Activated T-cell treated with anti-CD3 and anti-CD28 coated beads for 4 hours (primary cell): ENCODE measurements at places on chromosomes 2 and 18.

- DNase-seq = no peak
Measured at GRCh38 chr2:190947141-190947540, 66.5 kb downstream of the GLS start.

DNA sequence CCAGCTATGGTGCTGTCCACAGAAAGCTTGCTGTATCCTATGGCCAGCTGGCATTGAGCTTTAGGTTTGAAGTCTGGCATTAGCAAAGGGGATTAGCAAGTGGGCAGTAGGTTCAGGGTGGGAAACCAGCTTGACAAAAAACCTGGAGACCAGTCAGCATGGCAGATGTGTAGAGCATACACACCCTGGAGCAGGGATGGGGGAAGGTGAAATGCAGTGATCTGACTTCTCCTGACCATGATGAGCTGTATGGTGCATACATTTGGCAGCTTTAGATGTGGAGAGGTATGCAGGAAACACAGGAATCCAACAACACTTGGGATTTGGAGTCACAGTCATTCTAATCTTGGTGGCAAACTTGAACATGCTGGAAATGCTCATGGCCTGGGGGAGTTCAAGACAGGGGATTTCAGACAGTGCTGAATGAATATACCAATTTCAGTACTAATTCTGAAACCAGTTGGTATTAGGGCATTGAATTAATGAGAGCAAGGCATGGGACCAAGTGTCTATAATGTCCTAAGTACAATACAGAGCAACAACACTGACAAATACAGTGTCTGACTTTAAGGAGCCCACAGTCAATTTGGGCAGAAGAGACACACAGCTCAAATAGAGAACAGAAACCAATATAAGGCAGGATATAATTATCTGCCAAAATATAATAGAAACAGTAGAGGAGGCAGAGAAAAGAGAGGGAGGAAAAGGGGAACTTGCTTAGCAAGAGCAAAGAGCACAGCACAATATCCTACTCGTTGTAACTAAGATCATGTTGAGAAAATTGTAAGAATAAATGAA lies 11.8 kb downstream of the ARHGAP15 start:
- no peak for DNase-seq

GRCh38 chr2:20617081-20617575 lies 33.8 kb downstream of the HS1BP3 start:
- DNase-seq = no peak

DNA sequence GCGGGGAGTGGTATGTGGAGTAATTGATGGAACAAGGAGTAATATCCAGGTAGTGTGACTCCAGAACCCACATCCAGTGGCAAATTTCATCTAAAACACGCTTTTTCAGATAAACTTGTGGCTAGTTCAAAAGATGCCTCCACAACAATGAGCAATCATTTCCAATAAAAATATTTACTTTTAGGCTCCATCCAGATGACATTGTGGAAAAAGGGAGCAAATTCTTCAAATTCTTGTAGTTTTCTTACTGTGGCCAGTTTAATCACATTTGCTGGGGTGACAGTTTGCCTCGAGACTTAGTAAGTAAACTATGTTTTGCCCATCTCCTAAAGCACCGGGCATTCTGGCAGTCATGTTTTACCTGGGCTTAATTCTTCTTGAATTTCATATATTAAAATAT lies 243.6 kb downstream of the IRS1 start:
- no peak for DNase-seq

GRCh38 chr2:8364668-8365067 lies 317.2 kb upstream of the ID2 start:
- no peak for DNase-seq

GRCh38 chr2:43389581-43390466 lies 163.4 kb upstream of the ZFP36L2 start:
- DNase-seq = no peak

GRCh38 chr2:64114063-64114911 lies 29.9 kb downstream of the PELI1 start:
- DNase-seq = no peak

- DNase-seq = no peak
Measured at GRCh38 chr2:96305979-96306308, 598 bp upstream of the SNRNP200 start.

- DNase-seq = no peak
Measured at GRCh38 chr2:127278959-127279358, 15.0 kb downstream of the ERCC3 start.

GRCh38 chr18:33052886-33053285 lies 280.1 kb upstream of the KLHL14 start:
- no peak for DNase-seq

DNA sequence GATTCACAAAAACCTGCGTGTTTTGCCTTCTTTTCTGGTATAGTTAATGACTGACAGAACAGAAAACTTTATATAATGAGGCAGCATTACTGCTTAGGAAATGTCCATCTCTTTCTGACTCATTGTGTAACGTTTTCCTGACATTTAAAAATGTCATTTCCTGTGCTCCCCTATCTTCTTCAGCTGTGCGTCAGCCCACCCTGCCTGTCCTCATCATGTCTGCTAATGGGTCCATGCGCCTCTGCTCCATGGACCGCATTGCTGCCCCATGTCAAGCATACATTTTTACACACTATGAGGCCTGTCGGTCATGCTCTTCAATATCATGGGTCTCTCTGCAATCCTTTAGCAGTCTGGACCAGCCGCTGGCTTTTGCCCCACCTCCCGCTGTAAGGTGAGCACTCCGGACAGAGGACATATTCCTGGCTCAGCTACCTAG lies 234.3 kb downstream of the CDCA7 start:
- DNase-seq = no peak

DNA sequence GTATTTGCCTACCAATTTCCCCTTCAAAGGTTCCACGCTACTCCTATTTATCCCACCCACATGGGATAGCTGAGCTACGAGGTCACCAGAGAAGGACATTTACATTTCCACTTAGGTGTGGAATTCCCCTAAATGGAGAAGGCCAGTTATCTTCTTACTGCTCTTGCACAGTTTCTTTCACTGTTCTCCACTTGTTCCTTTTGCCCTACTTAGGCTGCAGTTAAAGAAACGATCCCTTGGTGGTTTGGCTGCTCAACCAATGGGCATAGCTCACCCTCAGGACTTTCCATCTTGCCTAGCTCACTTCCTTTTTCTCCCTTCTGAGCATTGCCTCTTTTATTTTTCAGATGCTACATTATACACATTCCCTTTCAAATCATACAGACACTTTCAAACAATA lies 11.2 kb upstream of the NABP1 start:
- DNase-seq = no peak

DNA sequence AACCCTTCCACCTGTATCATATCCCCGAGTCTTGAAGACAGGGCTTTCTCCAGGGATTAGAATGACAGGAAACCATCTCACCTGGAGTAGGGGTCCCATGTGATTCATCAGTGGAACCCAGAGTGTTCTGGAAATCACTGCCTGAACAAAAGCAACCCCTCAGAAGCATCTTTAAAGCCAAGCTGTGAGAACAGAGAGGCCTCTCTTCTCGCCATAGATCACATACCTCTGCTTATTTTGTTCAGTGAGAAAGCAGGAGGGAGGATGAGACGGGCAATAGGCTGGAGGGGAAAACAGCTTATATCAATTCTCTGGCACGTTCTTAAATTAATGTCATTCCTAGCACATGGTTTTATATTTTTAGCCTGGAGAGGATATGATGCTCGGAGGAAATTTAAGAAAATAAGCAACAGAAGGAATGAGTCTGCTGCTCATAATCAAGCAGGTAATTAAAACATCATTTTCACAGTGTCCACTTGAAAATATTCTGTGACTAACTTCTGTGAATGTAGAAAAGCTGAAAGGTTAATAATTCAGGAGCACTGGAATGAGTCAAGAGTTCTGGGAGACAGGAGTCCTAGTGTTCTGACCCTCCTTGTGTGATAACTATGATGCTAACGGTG lies 213.6 kb upstream of the SP5 start:
- DNase-seq = no peak

DNA sequence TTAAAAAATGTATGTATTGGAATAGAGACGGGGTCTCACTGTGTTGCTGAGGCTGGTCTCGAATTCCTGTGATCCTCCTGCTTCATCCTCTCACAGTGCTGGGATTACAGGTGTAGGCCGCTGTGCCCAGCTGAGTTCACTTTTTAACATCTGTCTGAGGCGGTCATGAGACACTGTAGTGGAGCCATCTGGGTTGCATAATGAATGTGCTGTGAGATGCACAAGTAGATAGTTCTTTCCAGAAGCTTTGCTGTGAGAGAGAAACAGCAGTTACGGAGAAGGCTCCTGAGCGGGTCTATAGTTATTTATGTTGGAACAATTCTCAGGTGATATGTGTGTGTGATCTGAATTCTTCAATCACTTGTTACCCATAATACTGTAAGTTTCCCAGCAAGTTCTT lies 3.1 kb downstream of the RMC1 start:
- no peak for DNase-seq

- no peak for DNase-seq
Measured at GRCh38 chr18:26768385-26768784, 97.1 kb downstream of the AQP4 start.

DNA sequence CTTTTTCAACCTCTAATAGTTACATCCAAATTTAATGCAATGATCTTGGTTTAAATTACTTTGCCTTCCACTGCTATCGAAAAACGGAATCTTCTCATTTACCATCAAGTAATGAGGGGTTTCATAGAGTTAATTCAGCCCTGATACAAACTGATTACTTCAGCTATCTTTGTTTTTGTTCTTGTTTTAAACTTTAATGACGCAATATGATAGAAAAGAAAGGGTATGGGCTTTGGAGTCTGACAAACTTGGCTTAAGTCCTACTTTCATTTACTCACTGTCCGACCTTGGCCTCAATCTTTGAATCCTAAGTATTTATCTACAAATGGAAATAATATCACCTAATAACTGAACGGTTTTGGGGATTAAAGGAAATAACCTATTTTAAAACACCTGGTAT lies 16.1 kb downstream of the ADAM17 start:
- DNase-seq = no peak

DNA sequence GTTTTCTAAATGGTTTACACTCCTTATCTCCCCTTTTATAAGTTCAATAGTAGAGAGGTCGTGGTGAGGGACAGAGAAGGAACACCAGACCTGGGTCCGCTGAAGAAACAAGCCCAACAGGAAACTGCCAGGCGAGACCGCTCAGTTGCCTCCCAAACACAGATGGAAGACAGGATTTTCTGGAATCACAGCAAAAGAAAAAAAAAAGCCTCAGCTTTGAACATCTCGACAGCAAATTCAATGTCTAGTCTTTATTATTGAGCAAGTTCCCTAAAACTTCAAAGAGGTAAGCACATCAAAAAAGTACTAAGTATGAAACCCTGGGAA lies 33.5 kb upstream of the GNAL start:
- no peak for DNase-seq

GRCh38 chr18:62847081-62847480 lies 131.7 kb downstream of the PHLPP1 start:
- DNase-seq = no peak

GRCh38 chr2:177783835-177784744 lies 288.5 kb downstream of the PDE11A start:
- no peak for DNase-seq

- no peak for DNase-seq
Measured at GRCh38 chr2:101396316-101396717, 9.0 kb upstream of the CREG2 start.

- DNase-seq = no peak
Measured at GRCh38 chr2:196224756-196225155, 53.4 kb upstream of the STK17B start.

DNA sequence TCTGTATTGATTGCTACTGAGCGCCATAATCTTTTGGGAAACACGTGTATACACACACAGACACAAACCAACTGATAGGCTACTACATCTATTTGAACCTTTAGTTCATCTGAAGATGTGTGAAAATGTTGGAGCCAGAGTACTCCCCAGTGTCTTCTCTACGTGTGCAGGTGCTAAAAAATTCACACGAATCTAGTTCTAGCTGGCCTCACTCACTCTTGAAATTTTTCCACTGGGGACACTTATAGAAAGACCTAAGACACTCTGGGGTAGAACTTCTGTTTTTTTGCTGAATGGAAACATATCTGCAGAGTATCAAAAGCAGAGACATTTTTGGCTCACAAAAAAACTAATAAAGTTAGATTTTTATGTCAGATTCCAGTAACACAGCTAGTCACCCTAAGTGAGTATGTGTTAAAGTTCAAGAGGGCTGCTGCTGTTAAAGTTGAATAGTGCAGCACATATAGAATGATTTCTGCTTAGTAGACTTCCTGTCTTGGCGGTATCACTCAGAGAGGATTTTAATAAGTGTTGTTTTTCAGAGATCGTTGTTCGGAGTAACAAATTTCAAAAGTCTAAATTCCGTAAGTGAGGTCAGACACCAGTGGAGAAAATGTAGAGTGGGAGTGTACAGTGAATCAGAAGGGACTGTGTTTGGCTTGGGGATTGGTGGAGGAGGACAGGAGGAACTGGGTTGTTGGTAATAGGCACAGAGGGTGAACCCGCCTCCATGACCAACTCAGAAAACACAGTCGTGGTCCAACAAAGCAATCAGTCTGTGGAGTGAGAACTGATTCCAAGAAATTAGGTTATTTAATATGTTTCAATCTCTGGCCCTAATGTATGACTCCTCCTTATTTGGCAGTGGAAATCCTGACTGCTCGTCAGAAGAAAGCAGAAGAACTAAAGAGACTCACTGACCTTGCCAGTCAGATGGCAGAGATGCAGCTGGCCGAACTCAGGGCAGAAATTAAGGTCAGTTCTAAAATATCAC lies 43.1 kb downstream of the KCTD18 start:
- no peak for DNase-seq

GRCh38 chr2:215712219-215712868 lies 276.5 kb upstream of the FN1 start:
- DNase-seq = no peak

GRCh38 chr2:188512456-188512855 lies 220.8 kb downstream of the GULP1 start:
- DNase-seq = no peak

DNA sequence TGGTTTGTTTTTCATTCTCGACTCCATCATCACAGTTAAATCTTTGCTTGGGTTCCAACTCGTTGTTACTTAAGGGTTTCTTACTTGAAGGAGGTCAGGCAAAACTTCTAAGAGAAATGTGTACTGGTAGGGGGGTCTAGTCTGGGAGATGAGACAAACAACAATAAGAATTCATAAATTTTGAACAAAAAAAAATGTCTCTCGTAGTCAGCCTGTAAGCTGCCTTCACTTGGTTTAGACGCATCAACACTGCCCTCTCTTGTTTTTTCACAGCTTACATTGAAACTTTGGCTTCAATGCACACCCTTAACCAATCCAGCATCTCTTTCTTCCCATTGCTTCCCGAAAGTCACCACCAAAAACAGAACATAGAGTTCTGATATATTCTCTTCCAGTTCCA lies 576.4 kb upstream of the PIK3C3 start:
- no peak for DNase-seq
